ENCODE measurements at places on chromosomes 1 and 21.
A peak's percentile ranks its signal among the peaks of the same experiment; 100 is the strongest.

DNA sequence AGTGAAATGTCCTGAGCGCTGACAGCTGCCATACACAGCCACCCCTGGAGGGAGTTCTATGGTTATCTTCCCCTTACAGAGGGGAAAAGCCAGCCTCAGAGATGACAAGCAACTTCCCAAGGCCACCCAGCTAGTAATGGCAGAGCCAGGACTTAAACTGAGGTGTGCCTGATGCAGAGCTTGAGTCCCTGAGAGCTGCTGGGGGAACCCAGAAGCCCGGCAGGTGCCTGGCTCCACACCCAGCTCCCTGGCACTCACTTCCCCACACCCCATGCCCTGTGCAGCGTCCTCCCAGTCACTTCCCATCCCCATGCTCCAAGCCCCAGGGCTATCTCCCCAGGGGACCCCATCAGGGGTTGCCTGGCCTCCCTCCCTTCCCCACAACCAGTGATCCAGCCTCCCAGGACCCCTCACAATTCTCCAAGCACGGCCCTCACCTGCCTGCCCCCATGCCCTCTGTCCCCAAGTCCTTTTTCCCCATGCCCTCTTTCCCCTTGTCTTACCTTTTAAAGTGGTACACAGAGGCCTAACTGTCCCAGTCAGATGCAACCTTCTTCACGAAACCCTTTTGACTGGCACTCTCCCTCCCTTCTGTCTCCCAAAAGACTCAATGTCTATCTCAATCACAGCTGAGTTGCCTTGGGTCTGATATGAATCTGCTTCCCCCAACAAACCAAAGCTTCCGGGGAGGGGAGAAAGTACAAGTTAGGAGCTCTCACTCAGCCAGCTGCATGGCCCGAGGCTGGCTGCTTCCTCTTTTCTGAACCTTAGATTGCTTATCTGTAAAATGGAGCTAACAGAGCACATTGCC is 39.8 kb upstream of the LRP8 start:
- peak; percentile 57 for DNase-seq

GRCh38 chr21:44583800-44584147 is 3.4 kb upstream of the KRTAP10-5 start:
- DNase-seq = no peak

DNA sequence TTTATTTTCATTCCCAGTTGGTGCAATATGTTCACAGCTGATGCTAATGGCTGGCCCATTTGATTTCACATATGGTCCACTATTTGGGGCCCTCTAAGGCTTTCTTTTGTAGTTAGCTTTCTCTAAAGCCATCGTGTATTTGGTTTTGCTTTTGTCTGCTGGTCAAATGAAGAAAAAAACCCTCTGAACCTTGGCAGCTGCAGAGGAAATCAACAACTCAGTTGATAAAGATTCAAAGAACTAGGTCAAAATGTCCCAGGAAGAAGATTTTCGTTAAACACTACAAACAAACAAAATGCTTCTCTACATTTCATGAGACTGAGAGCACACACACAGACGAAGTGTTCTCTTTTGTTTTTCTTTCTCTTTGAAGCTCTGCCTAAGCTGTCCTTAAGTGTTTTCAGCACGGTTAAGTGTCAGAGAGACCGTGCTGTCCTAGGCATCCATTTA is 655.0 kb downstream of the RWDD3 start:
- DNase-seq = no peak

- no peak for DNase-seq
Observed at GRCh38 chr1:168509875-168510791, 33.7 kb downstream of the XCL2 start.

GRCh38 chr1:173508541-173508940 is 31.4 kb downstream of the PRDX6 start:
- DNase-seq = no peak

- no peak for DNase-seq
Observed at GRCh38 chr1:16251381-16251780, 14.4 kb upstream of the CPLANE2 start.

GRCh38 chr1:209802780-209803152 is 3.2 kb downstream of the IRF6 start:
- DNase-seq = no peak

GRCh38 chr1:161981735-161982506 is 41.7 kb downstream of the OLFML2B start:
- no peak for DNase-seq

DNA sequence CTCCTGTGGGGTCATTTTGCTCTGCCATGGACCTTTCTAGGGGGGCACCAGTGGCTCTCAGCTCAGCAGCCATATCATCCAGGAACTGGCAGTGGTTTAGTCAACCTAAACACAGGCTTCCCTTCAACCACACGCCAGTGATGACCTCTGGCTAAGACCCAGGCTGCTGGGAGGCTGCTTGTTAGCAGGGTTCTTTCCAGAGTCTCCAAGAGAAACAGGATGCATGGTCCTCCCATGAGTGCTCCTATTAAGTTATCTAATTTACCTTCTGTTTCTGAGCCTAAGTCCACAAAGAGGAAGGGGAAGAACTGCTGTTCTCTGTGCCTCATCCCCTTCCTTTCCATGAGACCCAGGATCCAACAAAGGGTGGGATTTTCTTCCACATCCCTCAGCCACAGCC is 137.3 kb upstream of the PLXNA2 start:
- no peak for DNase-seq

- no peak for DNase-seq
Observed at GRCh38 chr1:4741876-4742423, 87.5 kb downstream of the AJAP1 start.

GRCh38 chr1:201279313-201279712 is 4.0 kb upstream of the PKP1 start:
- DNase-seq = no peak

GRCh38 chr1:233606813-233607212 is 7.1 kb upstream of the KCNK1 start:
- DNase-seq = no peak

GRCh38 chr1:18348354-18348753 is 132.4 kb upstream of the KLHDC7A start:
- DNase-seq = no peak

DNA sequence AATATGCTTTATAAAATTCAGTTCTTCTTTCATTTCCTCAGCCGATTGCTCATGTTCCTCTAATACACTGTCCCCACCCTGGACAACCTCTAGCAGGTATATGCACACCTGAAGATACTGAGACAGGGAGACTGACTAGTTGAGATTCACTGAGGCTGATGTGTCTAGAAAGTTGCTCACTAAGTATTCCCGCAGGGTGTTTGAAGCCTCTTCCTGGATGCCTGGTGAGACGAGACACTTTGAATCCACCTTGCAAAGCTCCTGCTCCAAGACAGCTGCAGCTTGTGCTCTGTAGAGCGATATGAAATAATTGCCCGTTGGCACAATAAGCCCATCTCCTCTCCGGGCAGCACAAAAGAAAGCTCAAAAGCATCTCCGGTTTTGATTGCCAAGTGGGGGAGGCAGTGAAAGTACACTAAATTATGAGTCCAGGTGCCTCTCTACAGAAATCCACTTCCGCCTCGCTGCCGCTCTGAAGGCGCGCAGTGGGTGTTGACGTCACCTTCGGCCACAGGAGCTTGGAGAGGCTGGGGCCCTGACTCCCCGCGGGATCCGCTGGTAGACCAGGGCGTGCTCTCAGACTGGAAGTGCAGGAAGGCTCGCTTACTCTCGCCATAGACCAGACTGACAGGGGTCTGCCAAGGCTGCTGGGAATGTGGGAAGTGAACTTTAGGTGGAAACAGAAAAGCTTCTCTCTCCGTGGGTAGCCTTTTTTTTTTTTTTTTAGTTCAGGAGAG is 46.3 kb downstream of the GPA33 start:
- DNase-seq = peak; percentile 65

GRCh38 chr1:209929751-209930150 is 8.3 kb upstream of the SYT14 start:
- DNase-seq = no peak

DNA sequence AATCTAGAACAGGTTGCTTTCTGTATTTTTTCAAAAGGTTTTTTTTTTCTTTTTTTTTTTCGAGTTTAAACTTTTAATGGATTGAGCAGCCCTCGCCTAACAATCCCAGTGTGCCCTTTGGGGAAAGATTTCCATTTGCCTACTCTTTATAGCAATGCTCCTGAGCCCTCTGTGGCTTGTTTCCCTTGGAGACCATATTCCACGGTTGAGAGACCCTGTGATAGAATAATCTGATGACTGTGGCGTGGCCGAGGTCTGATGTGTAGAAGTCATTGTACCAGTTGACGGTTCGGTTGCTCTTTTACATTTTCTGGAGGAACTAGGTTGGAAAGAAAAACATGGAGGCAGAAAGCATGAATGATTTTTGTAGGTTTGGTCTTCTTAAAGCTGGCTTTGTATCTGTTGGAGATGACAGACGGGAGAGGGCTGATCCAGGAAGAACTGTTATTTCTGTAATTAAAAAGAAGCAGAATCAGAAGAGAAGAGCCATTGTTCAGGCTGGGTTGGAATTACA is 305.7 kb upstream of the NRIP1 start:
- DNase-seq = no peak

DNA sequence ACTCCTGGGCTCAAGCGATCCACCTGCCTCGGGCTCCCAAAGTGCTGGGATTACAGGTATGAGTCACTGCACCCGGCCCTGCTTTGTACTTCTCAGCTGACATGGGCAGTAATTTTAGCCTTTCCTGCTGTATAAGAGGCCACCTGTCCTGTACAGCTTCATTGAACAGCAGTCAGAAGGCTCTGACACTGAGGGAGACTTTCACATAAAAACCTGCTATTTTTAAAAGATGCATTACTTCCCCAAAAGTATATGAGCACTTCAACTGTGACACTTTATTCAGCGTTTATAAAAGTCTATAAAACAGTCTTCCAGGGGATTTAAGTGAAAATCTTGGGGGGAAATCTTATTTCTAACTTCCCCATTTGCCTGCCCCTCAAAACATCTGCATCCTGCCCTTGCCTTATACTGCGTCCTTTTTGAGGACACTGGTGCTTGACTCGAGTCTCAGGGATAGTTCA is 17.6 kb downstream of the RNU5D-1 start:
- no peak for DNase-seq

DNA sequence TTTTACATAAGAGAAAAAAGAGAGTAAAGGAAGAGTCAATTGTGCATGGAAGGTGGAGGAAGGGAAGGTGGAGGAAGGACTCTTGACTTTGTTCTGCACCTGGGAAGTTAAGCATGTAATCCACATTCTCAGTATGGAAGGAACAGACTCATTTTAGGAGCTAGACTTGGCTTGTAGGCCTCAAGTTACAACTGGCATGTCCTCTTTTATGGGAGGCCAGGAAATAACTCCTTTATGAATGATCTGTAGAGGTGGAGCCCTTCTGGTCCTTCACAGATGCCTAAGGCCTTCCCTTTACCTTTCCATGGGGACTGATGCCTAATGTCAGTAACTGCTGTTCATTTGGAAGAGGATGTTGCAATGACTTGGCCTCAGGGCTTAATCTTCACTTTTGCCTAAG is 29.4 kb upstream of the CCSAP start:
- no peak for DNase-seq

DNA sequence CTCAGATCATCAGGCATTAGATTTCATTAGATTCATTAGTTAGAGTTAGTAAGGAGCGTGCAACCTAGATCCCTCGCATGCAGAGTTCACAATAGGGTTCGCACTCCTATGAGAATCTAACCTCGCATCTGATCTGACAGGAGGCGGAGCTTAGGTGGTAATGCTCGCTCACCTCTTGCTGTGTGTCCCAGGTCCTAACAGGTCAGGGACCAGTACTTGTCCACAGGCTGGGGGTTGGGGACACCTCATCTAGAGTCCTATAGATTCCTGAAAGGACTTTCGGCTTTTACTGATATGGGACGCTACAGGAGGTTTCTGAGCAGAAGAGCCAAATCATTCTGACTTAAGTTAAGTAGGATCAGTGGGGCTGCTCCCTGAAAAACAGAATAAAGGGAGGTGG is 91.4 kb downstream of the AKT3 start:
- DNase-seq = no peak

DNA sequence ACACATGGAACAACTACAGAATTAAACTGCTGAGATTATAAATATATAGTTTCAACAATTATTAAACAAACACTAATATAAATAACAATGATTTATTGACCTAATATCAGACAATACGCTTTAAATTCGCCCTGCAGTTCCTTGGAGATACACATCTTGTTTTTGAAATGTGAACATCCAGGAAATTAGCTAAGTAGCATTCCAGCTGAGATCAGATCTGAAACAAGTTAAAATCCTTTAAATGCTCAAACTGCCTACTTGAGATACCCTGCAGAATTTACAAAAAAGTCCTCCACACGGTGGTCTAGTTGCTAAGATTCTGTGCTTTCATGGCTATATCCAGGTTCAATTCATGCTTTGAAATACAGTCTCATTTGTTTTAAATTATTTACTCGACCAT is 101.4 kb upstream of the OLFM3 start:
- DNase-seq = no peak

GRCh38 chr1:51549016-51549619 is 30.1 kb upstream of the EPS15 start:
- no peak for DNase-seq

DNA sequence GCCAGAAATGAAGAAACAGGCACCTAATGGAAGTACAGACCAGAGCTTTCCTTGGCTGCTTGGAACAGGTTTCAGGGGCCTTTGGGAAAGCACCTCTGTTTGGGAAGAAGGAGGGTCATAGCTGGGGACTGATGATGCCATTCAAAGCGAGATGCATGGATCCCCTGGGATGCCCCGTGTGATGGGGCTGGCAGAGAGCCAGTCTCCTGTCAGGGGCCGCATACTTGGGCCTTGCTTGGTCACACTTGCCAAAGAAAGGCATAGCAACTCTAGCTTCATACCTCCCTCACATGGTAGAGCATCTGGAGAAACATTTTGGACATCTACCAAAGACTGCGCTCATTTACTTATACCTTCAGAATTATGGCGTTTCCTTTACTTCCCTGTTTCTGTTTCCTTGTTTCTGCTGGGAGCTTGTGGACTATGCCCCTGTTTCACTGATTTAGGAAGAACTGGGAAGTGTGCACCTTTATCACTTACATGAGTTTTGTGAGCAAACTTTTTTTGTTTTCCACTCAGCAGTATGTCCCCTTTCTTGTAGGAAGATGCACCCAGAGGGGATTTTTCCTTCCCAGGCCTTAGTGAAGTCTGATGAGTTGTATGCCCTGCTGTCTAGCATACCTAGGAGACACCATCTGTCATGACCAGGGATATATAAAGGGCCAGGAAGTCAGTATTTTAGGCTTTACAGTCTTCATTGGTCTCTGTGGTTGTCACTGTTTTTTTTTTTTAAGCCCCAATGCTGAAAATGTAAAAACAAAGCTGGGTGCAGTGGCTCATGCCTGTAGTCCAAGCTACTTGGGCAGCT is 19.8 kb upstream of the ST3GAL3 start:
- DNase-seq = no peak

DNA sequence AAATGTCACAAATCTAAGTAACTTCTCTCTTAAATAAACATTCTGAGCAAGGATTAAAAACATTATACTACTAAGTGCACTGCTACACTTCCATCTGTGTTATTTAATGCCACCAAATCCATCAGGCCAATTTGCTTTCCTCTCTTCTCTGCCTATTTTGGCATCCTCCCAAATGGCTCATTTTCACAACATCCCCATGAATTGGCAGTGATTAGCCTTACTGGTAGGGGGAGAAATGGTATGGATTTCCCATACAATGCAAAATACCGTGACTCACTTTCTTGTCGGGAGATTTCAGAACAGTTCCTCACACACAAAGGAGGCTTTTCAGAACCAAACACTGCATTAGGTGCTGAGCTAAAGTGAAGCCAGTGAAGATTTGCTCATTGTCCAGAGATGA is 195.7 kb downstream of the MIS18A start:
- no peak for DNase-seq

- DNase-seq = no peak
Observed at GRCh38 chr1:36968730-36969129, 65.6 kb downstream of the GRIK3 start.

Measured in hematopoietic multipotent progenitor cell treated with erythropoietin and hydrocortisone succinate and interleukin-3 and kit ligand, for 8 days (in vitro differentiated cells).